Kidney (tissue), 22 donors: ENCODE measurements at places on chromosomes 12 and 14. TPM values are rescaled to one million over a fixed set of nuclear protein-coding genes. Genes with fewer than 3 reads are reported as not detected.

Gene TCL1B
- not detected for total RNA-seq

Gene ST8SIA1
- total RNA-seq: 4.7 TPM

Gene KCNJ8
- total RNA-seq: 13.1 TPM

Gene MMP17
- 3.2 TPM for total RNA-seq

Gene ZDHHC22
- not detected for total RNA-seq

DNA sequence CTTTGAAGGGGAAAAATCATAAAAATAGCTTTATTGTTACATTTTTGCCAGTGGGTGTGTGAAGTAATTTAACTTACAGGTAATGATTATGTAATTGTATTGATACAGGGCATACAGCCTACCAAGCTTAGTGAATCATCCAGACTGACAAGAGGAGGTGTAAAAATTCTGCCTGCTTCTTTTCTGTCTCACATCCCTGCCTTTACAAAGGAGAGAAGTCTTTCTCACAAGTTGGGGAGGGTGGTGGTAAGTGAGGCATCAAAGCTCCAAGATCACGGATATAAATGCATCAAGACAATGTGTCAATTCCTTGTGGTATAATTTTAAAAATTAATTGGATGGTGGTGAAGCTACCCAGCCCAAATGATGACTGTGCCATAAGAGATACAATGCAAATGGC is 39.0 kb upstream of the G2E3 start:
- DNase-seq: no peak

DNA sequence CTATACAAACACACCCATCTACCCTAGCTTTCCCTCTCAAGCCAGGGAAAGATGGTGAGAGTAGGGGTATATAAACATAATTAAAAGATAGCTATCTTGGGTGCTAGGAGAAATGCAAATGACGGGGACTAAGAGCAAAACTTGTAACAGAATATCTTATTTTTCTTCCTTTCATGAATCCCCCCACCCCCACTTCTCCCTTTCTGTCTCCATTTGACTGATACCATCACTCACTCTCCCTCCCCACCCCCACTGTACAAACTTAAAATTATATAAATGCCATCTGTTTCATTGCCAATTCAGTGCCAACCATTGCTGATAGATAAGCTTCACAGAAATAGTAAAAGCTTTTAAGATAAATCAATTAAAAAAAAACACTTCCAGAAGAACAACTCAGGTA is 268.6 kb downstream of the SLC6A15 start:
- no peak for DNase-seq

GRCh38 chr12:93780101-93780641 is 103.0 kb downstream of the CRADD start:
- DNase-seq: no peak

DNA sequence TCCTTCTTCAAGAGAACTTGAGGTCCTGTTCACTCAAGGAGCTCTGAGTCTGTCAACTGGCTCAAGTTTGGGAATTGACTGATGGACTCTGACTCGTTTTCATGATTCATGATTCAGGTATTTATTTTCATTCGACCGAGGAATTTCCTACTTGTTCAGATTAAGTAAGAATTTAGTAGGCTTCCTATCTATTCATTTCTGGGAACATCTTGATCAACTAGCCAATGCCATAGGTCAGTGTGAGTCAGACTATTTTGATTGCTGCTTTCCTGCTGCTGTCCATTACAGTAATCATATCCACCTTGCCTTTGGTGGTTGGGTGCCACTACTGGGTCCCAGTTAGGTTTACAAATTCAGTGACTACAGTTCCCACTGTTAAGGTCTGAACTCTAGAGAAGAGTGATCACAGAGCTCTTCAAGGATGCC is 6.1 kb downstream of the FAM186A start:
- DNase-seq: no peak

DNA sequence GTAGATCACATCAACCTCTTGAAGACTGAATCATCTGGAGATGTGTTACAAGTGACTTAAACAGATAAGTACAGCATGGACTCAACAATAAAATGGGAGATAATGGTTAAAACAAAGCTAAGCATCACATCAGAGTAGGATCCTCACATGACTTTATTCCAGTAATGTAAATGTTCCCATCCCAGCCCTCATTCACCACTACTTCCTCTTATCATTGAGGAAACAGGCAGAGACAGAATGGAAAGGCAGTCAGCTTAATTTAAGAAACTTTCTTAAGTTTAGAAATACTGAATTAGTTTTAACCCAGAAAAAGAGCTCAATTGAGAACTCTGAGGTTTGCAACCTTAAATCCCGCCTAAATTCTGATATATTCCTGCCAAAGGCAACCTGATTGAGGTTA is 1.2 kb upstream of the ALG10 start:
- DNase-seq: no peak

DNA sequence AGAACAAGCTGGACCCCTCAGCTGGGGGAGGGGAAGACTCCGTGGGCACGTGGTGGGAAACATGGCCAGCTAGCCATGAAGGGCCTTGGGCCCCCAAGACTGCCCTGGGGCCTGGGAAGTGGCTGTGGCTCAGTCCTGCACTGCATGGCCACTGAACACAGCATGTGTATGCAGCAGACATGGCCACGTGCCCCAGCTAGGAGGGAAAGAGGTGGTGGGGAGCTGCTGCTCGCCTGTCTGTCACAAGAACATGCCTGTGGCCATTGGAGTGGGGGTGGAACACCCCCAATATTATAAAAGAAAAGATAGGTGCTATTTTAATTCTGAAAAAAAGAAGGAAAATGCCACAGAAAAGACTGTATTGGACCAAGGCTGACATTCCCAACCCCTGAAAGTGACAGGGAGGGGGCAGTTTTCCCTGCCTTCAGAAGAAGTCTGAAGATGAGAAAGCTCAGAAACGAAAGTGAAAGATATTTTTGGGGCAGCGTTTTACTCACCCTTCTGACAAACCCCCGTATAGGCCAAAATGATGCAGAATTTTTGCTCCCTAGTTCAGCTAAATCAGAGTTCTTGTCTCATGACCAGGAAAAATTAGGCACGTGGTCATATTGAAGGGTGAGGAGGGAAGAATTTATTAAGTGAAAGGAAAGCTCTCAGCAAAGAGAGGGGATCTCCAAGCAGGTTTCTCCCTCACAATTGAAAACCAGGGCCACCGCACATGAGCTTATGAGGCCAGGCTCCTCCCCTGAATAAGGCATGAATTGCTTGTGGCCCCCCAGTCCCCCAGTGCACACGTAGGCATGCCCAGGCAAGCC is 35.2 kb upstream of the PCNX1 start:
- DNase-seq: no peak

DNA sequence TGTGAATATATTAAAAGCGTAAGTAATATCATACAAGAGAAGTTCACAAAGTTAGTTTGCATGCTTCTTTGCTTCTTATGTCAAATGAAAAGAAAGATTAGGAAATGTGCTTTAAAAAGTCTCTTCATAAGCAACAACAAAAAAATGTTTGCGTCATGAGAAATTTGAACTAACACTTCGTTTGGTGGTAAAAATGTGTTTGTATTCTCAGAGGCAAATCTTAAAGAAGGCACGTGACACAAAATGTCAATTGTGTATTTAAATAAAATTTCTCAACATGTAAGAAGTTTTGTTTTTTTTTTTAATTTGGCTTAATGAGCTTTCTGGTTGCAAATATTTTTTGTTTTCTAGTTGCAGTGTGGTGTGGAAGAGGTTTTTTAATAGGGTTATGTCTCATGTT is 93.8 kb downstream of the TMTC2 start:
- no peak for DNase-seq

DNA sequence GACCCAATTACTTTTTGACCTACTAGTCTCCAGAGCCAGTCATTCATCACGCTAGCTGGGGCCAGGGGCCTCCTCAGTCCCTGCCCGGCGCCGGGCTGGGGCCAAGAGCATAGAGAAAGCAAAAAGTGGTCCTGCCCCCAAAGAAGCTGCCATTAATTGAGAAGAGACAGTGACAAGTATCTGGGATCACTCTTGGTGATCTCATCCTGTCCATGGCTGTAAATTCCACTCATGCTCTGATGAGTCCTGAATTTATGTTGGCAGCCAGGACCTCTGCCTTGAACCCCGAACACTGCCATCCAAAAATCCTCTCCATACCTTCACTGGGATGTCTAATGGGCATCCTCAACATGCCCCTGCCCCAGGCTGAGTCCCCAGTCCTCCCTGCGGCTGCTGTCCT is 34.4 kb upstream of the DLK1 start:
- DNase-seq: no peak

DNA sequence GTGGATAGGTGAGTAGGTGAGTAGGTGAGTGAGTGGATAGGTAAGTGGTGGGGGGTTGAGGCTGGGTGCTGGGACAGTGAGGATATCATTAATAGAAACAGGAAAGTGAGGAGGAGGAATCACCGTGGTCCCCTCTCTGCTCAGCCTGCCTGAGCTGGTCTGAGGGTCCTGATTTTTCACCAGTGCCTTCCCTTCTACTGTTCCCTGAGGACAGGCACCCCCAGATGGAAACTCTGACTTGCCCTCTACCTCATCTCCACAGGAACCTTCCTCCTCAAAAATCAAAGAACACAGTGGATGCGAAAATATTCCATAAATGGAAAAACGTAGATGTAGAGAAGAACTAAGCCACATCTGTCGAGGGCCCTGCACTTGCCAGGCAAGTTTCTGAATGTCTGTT is 1.9 kb downstream of the GPR68 start:
- DNase-seq: no peak
